Left renal pelvis (tissue), 4 donors: ENCODE measurements at places on chromosomes 16 and 17.

DNA sequence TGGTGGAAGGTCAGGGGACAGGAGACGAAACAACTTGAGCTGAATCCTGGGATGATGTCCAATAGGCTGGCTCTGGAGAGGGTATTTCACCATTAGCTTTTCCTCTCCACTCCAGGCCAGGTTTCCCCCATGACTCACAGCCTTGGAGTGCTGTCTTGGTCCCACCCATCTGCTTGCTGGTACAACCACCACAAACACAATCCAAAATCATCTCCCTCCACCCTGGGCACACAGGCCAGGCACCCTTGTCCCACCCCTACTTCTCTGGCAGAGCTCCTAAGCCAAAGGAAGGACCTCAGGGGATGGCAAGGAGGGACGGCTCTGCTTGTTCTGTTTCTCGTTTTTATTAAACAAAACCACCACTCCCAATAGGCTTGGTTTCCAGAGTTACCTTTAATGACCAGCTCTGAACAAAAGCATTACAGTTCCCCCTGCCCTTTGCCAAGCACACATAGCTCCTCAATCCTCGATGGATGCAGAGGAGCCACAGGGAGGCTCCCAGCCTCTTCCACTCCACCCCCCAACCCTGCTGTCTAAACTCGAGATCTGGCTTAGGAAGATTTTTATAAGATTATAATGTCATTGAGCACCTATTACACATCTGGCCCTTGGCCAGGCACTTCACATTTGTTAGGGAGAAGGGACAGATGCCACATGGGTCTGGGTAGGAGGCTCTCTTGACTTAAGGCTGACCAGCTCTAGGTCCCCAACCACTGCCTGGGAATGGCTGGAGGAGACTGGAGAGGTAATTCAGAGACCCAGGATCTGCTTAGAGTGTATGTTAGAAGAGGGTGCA is 13.3 kb downstream of the CAVIN1 start:
- DNase-seq, result no peak

GRCh38 chr17:41456204-41456603 is 11.0 kb downstream of the KRT32 start:
- DNase-seq, result no peak

DNA sequence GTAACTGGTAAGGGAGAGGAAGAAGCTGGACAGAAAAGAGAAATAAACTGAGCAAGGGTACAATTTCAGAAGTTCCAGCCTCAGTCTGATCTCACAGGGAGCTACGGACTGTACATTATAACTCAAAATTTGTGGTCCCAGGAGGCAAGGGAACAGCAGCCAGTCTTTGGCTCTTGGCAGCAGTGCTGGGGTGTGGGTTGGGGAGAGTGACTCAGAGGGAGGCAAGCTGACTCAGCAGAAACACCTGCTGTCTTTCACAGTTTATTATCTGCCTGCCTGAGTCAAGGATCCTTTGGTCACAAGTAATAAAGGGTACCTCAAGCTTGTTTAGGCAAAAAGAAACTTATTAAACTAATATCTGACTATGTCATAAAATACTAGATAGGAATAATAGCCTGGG is 73.5 kb upstream of the KIF2B start:
- DNase-seq, result no peak

- no peak for DNase-seq
Measured at GRCh38 chr16:9980981-9981380, 201.2 kb downstream of the GRIN2A start.
